Stimulated activated CD4-positive, alpha-beta T cell treated with anti-CD3 and anti-CD28 coated beads, Interleukin-4, amount 100 ng/mL, for 24 hours (primary cell): ENCODE measurements at places on chromosomes 13 and 19.
A peak's percentile ranks its signal among the peaks of the same experiment; 100 is the strongest.

DNA sequence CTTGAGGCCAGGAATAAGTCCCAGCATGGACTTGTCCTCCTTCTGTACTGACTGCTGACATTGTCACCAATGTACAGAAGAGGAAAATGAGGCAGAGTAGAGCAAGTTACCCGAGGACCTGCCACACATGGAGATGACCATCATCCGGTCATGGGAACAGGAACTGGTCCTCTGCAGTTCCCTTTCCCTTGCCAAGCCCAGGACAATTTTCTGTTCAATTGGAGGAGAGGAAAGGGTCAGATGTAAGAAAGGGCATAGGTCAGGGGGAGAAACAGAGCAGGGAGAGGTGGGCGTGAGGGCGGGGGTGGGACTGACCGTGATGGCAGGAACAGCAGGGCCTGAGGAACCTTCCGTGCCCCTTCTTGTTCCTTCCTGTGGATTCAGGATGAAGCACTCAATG, 18.6 kb downstream of the PHLDB3 start:
- no peak for DNase-seq

DNA sequence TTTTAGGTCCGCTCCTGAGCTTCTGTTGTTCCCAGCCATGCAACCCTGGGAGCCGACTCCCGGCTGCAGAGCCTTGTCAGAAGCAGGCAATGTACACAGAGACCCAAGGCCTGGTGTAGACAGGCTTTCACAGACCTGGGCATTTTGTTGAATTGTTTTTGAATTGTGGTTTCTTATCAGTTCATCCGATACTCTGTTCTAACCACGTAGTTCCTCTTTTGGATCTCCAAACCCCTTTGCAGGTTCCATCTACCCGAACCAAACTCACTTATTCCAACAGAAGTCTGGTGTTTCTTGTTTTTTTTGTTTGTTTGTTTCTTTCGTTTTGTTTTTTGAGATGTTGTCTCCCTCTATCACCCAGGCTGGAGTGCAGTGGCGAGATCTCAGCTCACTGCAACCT, 6.3 kb upstream of the NLRP2 start:
- DNase-seq = no peak

GRCh38 chr19:13997631-13997962, 8.5 kb downstream of the RFX1 start:
- no peak for DNase-seq

DNA sequence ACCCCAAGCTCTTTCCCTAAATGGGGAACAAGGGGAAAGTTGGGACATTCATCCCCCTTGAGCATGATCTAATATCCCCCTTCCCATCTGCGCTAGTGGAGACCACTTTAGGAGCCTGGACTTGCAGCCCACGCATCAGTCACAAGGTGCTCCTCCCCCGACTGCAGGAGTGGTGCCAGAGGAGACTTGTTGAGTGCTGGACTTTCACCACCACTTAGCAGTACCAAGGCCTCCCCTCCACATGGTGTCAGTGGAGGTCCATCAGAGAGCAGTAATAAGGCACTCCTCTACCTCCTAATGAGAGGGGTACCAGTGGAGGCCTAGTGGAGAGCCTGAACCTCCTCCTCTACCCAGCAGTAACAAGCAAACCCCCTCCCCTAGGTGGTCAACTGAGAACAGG, 22.5 kb downstream of the CAB39L start:
- peak; percentile 7 for DNase-seq

DNA sequence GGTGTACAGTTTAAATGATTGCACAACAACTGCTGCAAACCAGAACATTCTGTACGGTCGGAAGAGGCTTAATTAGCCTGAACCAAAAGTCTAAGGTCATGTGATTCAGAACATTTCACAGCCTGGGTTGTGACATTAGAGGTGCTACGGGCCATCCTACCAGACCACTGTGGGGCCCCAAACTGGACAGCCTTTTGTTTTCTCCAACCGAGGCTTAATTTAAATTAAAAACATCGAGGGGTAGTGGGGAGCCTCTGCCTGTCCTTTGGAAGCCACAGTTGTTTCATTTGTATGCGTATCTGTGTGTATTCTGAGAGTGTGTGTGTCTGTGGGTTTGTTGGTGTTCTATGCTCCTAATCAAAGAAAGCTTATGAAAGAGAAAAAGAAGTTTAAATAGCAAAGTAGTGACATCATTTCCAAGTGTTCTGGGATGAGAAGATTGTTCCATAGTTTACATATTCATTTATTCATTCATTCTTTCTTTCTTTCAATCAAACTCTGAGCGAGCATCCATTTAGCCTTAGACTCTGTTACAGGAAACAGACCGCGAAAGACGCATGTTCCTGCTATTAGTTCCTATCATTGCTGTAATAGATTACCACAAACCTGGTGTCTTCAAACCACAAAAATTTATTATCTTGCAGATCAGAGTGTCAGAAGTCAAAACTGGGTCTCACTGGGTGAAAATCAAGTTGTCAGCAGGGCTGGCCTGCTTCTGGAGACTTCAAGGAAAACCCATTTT, 444.8 kb downstream of the FOXO1 start:
- DNase-seq = peak; percentile 50

DNA sequence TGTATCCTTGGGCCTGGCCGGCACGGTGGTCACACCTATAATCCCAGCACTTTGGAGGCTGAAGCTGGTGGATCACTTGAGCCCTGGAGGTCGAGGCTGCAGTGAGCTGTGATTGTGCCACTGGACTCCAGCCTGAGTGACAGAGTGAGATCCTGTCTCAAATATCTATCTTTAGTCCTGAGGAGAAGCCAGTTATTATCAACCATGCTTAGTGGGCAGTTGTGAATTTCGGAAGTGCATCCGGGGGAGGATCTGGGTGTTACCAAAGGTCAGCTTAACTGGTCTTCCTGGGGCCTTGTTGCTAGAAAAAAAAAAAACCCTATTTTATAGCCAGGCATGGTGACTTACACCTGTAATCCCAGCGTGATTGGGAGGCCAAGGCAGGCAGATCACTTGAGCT, 9.6 kb downstream of the DHDH start:
- no peak for DNase-seq

DNA sequence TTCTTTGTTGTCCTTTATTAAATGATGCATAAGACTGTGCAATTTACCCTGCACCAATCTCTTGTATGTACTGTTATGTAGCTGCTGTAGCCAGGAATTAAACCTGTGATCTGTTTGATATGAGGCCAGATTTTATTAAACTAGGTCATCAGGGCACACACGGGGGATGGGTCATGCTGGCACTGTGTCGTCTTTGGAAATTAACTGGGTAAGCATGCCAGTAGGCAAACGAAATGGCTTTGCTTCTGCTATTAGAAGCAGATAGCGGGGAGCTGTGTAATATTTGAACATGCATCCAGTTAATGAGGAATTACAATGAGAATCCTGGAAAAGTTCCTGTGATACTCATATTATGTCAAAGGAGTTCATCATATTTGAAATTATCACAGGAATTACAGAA, 23.5 kb downstream of the MTUS2 start:
- no peak for DNase-seq

- no peak for DNase-seq
Observed at GRCh38 chr19:33294058-33294798, 8.1 kb downstream of the CEBPA start.

DNA sequence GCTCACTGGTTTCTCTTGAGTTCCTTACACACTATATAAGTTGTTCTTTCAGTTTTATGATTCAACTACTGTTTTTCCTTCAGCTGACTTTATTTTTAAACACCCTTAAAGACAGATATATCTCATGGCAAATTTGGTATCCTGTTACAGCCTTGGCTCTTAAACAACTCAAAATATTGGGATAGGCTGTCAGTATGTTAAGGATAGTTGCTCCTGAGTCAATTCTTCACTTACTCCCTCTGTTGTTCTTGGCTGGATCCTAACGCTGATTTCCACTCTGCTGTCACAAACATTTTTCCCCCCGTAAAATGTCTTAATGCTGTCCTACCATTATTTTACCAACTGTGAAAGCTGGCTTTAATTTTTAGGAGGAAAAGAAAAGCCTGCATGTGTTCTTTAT, 1.2 kb downstream of the KCNRG start:
- no peak for DNase-seq
